ENCODE measurements at places on chromosomes 12 and 14.

DNA sequence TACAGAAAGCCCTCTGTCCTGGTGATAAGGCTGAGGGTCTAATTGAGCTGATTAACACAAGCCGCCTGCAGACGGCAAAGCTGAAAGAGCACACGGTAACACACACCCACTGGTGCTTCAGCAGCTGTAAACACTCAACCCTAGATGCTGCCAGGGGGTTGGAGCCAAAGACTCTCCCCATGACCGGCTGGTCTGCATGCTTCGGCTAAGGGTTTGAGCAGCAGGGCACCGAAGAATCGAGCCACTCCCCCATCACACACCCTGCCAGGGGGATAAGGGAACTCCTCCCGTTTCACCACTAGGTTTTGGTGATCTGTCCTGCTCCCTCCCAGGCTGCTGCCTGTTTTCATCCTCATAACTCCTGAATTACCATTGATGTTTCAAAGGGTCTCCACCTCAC lies 141.0 kb upstream of the OVCH1 start:
- DNase-seq = no peak

GRCh38 chr12:118103601-118104382 lies at the start of gene VSIG10:
Gene VSIG10, minus strand, starts transcription at chr12:118104011. Its CDS starts 340 bp downstream, at chr12:118103671.
- peak; percentile 86 for DNase-seq

DNA sequence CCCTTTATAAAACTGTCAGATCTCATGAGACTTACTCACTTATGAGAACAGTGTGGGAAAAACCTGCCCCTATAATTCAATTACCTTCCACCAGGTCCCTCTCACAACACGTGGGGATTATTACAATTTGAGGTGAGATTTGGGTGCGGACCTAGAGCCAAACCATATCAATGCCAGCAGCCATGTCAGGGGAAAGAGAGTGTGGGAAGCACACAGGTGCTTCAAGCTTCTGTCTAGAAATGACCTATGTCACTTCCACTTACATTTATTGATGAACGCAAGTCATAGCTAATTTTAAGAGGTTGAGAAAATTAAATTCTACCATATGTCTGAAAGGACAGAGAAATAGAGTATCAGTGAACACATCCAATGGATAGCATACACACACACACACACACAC lies 32.5 kb upstream of the E2F7 start:
- no peak for DNase-seq

DNA sequence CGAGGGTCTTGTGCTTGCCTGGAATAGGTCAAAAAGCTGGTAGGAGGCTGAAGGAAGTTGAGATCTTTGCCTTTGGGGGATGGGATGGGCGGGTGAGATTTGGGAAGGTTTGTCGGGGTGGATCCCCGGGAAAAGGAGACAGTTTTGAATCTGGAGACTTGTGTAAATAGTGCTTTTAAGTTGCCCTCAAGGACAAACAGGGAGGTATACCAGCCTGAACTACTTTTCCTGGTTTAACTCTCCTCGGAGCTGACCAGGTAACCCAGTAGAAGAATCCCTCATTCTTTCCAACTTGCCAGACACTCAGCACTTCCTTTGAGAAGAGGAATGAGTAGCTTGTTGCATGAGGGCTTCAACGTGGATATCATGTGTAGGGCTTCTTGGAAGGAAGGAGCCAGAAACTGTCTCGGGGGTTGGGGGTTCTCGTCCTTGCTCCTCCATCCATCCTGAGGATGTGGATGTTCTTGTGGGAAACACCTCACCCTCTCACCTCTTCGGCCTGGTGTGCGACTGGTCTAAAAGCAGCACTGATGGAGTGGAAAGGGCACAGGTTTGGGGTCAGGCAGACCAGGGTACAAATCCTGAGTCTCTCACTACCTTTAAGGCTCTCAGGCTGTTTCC lies 1.9 kb downstream of the TEAD4 start:
- no peak for DNase-seq

DNA sequence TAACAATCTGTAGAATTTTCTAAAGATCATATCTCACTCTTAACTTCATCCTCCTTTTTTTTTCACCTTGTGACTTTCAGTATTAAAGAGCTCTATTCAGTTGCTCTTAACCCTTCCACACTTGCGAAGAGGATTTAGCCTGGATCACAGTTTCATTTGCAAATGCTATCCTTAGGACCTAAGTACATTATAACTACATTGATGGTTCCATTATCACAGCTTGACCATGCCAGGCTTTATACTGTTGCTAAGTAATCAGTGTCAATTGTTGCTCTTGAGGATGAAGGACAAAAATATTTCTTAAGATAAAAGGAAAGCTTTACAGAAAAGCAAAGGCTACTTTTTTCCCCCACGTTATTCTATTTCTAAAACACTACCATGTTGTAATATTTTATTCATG lies 122.2 kb downstream of the PDZRN4 start:
- DNase-seq = no peak

GRCh38 chr12:72100854-72101253 lies 162.2 kb downstream of the TPH2 start:
- DNase-seq = no peak

- no peak for DNase-seq
Observed at GRCh38 chr12:107125833-107126232, 32.5 kb upstream of the CRY1 start.
